ENCODE measurements at places on chromosomes 12 and 14.

DNA sequence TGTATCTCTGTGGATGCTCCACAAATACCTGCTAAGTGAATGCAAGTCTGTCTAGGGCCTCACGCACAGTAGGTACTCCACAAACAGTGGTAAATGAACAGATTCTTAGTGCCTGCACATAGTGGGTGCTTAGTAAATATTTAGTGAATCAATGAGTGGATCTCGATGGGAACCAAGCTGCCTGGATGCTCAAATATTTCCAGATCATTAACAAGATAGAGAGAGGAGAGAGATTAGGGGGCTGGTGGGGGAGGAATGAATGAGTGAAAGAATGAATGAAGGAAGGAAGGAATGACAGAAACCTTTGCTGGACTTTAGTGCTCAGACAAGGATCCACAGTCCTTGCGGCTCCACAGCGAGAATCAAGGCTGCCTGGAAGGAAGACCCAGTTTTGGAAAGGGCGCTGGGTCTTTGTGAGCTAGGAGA, 118.2 kb downstream of the SCARB1 start:
- DNase-seq: no peak

DNA sequence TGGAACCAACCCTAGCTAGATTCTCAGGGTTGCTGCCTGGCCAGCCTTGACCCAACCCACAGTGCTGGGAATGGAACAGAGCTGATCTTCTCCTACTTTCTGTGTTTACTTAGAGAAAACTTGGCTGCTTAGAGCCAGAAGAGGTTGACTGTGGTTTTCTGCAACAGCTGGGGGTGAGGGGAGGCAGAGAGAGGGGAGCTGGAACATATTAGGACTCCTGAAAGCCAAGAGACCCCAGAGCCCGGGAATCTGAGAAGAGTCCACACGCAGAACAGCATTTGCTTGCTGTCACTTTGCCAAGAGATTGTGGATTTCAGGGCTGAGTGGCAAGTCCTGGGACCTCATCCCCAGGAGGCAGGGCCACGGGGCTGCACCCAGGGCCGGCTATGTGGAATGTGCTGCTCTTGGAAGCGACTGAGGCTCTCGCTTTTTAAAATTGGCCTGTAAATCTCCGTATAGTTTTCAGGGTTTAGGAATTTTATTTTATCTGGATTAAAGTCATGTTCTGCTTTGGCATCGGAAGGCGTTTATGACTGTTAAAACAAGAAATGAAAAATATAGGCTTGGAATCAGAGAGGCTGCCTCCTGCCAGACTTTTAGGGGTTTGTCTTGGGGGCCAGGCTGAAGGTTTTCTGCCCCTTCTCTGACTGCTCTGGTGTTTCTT, 22.3 kb upstream of the MED13L start:
- DNase-seq: no peak

GRCh38 chr14:53217316-53217994, 64.3 kb upstream of the DDHD1 start:
- peak; percentile 24 for DNase-seq

DNA sequence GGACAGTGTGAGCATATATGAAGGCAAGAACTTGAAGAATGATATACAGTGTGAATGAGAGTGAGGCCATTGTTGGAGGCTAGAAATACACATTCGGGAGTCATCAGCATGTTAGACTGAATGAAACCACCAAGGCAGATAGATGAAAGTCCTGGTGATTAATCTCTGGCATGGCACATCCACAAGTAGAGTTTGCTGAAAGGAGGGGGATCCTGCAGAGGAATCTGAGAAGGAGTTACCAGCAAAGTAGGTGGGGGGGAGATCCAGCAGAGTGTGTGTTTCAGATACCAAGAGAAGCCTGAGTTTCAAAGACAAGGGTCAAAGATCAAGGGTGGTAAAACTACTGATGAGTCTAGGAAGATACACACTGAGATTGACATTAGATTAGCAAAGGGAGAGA, 426.7 kb upstream of the DCN start:
- no peak for DNase-seq

- peak; percentile 48 for DNase-seq
These were observed 325 bp downstream of the CRIP1 start for GRCh38 chr14:105486974-105487448.
